NCI-H69 (cell line): ENCODE measurements at places on chromosomes 2 and 18.
A peak's percentile ranks its signal among the peaks of the same experiment; 100 is the strongest.

DNA sequence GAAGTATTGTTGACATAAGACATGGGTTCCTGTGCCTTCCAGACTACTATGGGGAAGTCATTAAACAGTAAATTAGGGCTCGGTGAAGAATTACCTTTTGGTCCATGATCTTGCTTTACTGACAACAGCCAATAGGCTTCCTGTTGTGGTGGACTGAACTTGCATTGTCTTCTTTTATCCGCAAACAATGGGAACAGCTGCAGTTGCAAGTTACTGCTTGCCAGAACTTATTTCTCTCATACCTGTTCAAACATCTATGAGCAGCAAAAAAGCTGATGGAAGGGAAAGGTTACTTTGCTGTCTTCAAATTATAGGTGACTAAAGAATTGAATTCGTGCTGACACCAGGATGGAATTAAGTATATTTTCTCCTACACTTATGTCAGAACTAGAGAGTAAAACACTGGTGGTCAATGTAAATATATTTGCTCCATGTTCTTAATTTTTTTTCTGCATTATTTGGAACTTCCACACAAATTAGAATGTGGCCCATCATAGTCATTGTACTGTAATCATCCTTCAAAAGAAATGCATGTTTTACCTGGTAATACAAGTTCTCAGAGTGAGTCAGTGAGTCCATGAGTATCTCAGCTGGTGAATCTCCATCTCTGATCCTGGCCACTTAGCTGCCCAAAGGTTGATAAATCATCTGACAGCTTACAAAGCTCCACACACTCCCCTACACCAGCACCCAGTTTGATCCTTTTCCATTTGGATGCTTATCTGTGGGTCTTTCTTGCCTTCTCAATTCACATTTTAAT, 37.3 kb upstream of the RNF152 start:
- DNase-seq, result peak; percentile 98

DNA sequence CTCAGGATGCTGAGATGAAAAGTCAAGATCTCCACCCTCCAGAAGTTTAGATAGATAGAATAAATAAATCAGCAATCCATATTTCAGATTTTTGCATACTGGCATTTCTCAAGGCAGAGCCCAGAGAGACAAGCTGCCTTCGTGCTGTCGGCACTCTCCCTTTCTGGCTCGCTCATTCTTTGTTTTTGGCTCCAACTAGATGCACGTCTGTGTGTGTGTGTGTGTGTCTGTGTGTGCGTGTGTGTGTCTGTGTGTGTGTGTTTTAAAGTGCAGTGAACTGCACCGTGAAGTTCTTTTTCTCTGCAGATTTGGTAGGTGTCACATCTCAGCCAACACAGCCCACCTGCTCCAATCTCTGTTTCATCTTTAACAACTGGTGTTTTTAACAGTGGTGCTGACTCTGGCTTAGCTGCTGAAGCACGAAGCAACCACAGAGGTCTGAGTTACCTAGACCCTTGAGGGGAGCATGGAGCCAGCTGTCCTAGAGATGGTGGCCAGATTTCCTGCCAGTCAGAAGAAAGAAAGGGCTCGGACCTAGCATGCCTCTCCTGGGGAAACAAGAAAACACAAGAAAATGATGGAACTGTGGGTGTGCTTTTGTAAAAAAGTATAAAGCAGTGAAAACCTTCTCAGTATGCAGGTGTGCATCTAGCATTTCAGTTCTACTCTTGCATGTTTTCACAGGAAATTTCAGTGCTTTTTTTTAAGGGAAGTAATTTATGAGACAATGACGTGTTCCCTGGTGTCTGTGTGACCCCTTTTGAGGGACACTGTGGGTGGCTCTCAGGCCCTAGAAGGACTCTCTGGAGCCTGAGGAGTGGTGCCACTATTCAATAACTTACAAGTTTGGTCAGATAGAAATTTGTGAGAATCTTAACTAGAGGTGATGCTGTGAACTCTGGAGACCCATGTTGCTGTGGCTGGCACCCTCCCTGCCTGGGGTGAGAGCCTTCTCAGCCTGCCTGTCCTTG, 364.3 kb downstream of the RNF144A start:
- no peak for DNase-seq

DNA sequence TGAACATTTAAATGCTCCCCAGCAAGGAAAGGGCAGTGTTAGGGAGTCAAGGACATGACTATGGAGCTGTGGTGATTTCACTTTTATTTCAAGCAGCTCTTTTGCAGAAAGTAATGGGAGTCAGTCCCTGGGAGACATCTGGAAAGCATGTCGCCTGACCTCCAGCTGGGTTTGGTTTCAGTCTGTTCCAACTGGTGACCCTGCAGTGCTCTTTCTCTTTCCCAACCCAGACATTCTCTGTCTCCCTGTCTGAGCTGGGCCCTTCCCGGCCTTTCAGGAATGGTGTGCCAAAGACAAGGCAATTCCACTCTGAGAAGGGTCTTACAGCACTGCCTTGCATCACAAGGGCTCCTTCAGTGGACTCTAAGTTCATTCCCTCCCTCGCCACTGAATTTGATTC, 323.2 kb downstream of the OSR1 start:
- no peak for DNase-seq

DNA sequence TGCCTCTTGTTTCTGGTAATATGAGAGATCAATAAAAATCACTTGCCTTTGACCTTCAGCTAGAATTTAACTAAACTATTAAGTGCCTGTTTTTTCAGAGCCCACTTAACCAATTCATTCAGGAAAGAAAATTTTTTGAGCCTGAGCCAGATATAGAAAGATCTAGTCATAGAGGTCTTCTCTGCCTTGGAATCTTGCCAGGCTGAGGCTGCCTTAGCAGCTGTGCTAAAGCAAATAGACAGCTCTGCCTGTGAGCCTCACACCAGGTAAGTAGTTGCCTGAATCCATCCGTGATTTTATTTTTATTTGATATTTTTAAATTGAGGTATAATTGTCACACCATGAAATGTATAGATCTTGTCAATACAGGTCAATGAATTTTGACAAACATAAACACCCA, 27.4 kb downstream of the EVX2 start:
- peak; percentile 94 for DNase-seq

DNA sequence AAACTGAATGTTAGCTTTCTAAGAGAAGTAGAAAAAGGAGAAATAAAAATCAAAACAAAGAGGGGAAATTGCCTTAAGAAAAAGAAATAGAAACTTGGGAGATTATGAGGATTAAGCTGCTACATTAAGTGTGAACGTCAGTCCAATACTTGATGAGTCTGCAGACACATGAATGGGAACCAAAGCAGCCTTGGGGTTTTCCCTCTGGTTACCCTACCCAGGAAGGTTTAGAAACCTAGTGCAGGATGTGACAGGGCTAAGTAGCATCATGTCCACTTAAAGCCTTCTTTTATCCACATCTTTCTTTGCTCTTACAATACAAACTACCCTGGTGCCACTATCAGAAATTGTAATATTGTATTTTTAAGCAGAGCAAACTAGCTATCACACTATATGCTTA, 22.3 kb downstream of the SLC35F5 start:
- DNase-seq, result no peak

- DNase-seq, result no peak
Observed at GRCh38 chr2:238501311-238501710, 74.6 kb downstream of the ASB1 start.

- DNase-seq, result no peak
Observed at GRCh38 chr2:238996331-238997136, 148.6 kb downstream of the TWIST2 start.
